Cortex of kidney (tissue), 1 donor: ENCODE measurements at places on chromosomes 4 and X.

- no peak for DNase-seq
Measured at GRCh38 chr4:78811034-78811433, 34.9 kb downstream of the BMP2K start.

DNA sequence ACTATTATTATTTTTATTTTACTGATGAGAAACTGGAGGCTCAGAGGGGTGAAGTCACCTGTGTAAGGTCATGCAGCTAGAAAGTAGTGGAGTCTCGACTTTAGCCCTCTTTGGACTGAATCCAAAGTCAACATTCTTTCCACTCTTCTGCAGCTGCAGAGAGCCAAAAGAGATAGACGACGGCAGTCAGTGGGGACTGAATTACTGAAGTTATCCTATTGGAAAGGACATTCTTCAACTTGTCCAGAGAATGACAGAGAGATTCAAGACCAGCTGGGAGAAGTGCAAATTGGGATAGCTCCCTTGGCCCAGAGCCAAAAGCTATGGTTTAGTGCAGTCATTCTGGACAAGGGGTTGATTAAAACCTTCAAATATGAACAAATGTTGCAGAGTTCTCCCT lies 42.5 kb downstream of the VGLL1 start:
- no peak for DNase-seq

DNA sequence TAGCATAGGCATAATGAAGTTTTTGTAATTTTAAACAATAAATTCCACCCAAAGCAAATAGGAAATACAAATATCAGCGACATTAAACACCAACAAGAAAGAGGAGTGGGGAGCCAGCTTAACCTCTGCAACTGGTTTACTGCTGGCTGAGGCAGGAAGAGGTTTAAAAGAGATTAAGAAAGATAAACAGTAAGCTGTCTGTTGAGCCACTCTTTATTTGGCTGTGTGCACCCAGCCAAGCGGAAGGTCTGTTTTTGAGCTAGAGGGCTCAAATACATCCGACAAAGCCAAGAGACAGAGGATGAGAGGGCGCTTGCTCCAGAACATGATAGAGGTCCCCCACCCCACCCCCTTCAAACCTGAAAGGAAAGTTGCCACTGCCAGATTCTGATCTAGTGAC lies 191.4 kb downstream of the MGST2 start:
- DNase-seq: no peak

- no peak for DNase-seq
Measured at GRCh38 chrX:93985344-93986307, 311.6 kb downstream of the FAM133A start.

DNA sequence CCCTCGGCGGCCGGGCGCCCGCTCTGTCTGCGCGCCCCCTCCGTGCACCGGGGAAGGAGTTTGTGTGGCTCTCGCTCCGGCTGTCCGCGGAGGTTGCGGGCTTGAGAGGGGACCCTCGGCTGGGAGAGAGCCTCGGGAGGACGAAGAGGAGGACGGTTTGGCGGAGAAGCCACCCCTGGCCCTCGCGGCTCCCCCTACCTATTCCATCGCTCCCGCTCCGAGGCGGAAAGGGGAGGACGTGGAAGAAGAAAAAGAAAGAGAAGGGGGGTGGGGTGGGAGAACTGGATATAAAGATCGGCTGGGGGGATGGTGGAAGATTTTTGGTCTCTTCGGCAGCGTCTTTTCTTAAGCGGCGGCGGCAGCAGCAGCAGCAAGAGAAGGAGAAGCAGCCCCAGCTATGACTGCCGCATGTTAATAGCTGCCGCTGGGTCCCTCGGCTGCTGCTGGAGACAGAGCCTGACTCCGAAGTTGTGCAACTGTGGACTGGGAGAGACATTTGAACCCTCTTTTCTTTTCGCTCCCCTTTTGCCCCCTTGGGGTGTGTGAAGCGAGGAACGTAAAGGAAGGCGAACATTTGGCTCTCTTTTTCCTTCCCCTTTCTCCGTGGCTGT lies 895 bp downstream of the ADGRL3 start:
- no peak for DNase-seq

GRCh38 chrX:118115953-118116712 lies 477 bp downstream of the KLHL13 start:
- DNase-seq: peak; percentile 7

- no peak for DNase-seq
Measured at GRCh38 chrX:69123481-69123880, 41.8 kb downstream of the PJA1 start.

GRCh38 chr4:183798301-183799253 lies 106.5 kb upstream of the STOX2 start:
- DNase-seq: no peak

DNA sequence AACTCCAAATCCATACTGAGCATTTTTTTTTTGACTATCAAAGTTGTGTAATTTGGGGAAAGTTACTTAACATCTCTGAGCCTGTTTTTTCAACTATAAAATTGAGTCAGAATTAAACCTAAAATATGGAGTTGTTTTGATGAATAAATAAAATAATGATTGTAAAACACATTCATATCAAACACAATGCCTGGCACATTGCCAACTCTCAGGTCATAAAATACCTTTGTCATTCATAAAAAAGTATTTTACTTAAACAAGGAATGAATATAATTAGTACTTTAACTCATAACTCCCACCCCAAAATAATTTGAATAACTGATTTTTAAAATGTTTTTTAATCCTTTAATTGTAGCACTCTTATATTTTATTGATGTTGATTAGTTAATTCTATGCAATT lies 3.8 kb upstream of the GPR174 start:
- DNase-seq: no peak

GRCh38 chr4:85610450-85610849 lies 135.5 kb downstream of the ARHGAP24 start:
- DNase-seq: no peak

DNA sequence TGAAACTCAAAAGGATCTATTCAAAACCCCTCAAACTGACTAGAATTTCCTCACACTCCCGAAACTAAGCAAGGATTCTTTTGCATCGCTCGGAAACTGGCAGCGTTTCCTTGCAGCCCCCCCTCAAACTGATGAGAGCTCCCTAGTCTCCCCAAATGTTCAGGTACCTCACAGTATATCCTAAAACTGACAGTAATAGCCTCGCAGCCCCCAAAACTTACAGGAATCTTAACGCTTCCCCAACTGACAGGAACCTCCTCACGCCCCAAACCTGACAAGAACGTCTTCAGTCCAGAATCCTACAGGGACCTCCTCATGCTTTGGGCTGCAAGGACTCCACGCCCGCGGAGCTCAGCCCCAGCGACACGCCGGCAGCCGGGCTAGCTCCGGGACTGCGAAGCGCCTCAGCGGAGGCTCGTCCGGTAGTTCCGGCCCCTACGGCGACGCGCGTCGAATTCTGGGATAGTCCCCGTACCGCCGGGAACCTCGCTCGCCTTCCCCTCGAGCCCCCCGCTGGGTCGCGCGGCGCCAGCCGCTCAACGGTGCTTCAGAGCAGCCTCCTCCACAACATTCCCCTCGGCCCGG lies 640 bp downstream of the PHF8 start:
- no peak for DNase-seq

GRCh38 chr4:90889171-90889570 lies 762.0 kb downstream of the CCSER1 start:
- no peak for DNase-seq

- DNase-seq: no peak
Measured at GRCh38 chr4:187276736-187277408, 553.2 kb upstream of the FAT1 start.

DNA sequence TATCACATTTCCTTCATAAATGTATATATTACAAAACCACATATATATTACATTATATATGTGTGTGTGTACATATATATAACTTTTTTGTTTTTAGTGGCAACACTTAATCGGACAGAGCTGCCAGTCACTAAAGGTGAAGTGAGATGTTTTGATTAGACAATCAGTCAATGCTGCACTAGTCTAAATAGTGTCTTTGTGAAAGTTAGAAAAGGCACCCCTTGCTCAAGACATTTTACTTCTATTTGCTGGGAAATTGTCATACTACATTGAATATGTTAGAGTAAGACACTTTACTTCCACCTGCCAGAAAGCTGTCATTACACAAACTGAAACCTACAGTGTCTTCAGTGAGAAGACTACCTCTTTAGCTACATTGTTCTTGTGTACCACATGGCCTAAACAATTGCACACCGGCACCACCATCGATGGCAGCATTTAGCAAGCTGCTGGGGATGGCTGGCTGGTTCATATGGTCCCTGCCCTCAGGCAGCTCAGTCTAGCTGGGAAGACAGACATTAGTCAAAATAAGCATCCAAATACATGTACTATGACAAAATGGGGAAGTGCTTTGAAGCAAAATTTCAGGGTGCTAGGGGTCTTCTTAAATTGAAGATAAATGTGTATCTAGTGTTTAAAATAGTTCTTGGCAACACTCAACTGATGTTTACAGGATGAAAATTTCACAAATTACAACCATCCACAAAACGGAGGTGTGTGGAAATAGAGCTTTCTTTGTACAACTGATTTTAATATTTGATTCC lies 148.1 kb upstream of the GATB start:
- DNase-seq: no peak
